ENCODE measurements at places on chromosomes 7 and 10.

DNA sequence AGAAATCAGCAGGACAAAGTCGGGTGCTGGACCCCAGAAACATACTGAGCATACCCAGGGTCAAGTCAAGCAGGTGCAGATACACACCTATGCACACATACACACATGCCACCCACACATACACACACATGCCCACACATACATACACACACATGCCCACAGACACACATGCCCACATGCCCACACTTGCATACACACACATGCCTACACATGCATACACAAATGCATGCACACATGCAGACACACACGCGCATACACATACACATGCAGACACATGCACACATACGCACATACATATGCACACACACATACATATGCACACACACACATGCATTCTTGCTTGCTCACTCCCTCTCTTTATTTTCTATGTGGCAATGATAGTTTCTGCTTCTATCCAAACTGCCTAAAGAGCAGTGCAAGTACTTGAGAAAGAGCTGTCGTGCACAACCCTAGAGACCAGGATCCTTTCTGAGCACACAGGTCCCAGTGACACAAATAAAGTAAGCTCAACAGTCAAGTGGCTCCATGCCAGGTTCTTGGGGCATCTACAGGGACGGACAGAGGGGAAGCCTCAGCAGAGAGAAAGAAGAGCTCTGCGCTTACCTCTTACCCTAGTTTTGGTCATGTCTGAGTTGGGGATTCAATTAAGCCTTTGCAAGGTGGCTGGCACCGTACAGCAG, 83.7 kb downstream of the EBF3 start:
- no peak for DNase-seq

DNA sequence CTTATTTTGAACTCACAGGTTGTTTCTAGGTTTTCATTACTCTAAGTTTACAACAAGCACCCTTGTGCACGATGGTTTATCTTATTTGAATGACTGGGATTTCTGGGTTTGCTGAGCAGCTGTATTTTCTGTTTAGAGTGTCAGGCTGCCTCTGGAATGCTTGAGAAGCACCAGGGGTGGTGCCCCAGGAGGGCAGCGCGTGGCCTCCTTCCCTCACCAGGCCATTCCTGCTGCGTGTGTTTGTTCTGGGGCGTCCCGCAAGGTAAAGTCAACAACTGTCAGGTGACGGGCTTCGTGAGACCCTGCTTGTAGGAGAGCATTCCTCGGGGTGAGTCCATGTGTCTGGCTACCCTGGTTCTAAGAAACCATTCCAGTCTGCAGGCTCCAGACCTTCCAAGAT, 54.9 kb downstream of the FAM171A1 start:
- no peak for DNase-seq

DNA sequence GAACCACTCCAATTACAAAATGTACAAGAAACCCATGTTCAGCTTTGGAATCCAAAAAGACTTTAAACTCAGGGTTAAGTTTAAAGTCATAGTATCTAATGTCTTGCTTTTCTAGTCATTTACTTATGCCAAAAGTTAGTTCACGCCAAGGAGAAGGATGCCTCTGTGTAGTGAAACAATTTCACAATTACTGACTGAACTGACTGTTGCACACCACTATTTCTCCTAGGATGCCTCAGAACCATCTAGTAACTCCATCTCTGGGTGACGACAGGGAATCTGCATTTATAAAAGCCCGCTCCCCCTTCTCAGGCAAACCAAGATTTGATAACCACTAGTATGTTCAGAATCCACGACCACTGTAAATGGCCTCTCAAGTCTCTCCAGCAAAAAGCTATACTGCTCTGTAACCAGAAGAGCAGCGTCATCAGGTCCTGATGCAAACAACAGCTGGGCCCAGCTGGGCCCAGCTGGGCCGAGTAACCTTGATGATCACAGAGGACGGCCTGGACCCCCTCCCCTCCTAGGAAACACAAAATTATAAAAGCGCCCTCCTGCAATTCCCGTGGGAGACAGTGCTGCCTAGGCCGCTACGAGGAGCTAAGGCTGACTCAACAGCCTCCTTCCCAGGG, 680 bp upstream of the ADO start:
- no peak for DNase-seq

GRCh38 chr7:81298951-81299666, 380.3 kb upstream of the SEMA3C start:
- no peak for DNase-seq

DNA sequence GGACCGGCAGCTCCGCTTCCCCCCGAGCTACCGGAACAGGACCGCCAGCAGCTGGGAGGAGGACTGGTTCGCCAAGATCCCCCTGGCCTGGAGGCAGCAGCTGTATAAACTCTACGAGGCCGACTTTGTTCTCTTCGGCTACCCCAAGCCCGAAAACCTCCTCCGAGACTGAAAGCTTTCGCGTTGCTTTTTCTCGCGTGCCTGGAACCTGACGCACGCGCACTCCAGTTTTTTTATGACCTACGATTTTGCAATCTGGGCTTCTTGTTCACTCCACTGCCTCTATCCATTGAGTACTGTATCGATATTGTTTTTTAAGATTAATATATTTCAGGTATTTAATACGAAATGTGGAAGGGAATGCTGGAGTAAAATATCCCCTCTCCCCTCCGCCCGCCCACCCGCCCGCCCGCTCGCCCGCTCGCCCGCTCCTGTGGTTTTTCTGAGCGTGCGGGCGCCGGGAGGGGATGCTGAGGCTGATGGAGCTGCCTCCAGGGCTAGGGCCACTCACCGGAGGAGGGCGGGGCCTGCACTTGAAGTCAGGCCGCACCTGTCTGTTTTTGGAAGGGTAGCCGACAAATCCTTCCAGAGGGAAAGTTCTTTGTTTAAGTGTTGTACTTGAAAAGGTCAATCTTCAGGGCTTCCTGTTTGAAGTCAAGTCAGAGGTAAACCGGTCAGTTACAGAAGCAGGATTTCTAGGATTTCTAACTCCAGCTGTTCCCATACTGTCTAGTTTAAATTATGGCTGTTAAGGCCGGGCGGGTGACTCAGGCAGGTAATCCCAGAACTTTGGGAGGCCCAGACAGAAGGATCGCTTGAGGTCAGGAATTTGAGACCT, 30.5 kb downstream of the CHST12 start:
- no peak for DNase-seq

DNA sequence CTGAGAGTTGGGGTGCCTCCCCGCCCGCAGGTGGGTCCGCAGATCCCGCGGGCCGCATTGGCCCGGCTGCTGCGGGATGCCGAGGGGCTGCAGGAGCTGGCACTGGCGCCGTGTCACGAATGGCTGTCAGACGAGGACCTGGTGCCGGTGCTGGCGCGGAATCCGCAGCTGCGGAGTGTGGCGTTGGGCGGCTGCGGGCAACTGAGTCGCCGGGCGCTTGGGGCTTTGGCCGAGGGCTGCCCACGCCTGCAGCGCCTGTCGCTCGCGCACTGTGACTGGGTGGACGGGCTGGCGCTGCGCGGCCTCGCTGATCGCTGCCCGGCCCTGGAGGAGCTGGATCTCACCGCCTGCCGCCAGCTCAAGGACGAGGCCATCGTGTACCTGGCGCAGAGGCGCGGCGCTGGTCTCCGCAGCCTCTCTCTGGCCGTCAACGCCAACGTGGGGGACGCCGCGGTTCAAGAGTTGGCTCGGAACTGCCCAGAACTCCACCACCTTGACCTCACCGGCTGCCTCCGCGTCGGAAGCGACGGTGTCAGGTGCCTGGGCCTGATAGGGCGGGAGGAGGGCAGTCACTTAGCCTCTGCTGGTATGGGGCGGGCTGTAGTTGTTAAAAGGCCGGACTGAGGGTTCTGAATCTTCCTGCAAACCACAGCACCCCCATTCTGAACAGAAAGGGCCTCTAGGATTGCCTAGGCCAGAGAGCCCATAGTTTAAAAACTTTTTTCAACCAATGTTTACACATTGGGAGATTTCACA, 1.3 kb downstream of the FBXL15 start:
- DNase-seq: no peak

DNA sequence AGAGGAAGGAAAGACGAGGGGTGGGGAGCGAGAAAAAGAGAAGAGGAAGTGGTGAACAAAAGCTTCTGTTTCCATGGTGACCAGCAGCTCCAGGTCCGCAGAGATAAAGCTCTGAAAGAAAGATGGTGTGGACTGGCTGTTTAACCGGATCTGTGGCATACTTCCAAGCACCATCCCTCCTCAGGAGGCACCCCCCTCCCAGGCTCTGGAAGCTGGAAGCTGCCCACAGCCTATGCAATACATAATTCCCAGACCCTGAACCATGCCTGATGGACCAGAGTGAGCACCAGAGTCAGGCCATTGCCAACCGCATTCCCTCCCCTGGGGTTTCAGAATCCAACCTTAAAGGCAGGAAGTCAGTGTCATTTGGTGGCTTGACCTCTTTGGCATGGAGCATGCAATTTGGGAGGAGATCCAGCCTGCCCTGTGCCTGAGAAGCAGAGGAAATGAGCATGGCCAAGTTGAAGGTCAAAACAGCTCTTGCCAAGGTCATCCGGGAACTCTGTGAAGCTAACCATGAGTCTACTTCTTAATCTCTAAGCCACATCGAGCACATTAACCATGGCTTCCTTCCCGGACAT, 22.2 kb upstream of the CPXM2 start:
- no peak for DNase-seq

- DNase-seq: no peak
Measured at GRCh38 chr7:50426280-50427045, 23.7 kb downstream of the FIGNL1 start.

GRCh38 chr7:117982071-117983055, 109.1 kb upstream of the CTTNBP2 start:
- no peak for DNase-seq

GRCh38 chr7:42627101-42627500, 284.8 kb downstream of the C7orf25 start:
- no peak for DNase-seq

GRCh38 chr7:87473986-87474385, 1.5 kb downstream of the ABCB4 start:
- DNase-seq: no peak

DNA sequence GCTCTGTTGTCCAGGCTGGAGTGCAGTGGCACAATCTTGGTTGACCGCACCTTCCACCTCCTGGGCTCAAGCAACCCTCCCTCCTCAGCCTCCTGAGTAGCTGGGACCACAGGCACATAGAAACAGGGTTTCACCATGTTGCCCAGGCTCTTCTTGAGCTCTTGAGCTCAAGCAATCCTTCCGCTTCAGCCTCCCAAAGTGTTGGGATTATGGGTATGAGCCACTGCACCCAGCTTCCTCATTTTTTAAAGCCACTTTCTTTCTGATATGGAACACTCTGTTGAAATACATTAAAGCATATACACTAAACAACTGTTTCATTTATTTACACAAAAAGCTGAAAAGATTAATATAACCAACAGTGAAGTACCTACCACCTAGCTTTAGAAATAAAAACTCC, 117.2 kb downstream of the CLEC2L start:
- no peak for DNase-seq

GRCh38 chr7:41010967-41011366, 691.9 kb downstream of the INHBA start:
- no peak for DNase-seq

GRCh38 chr7:48245751-48246472, 74.7 kb downstream of the ABCA13 start:
- DNase-seq: no peak

- peak; percentile 17 for DNase-seq
Measured at GRCh38 chr10:122911889-122912484, 1.6 kb downstream of the FAM24A start.

Data from CD4-positive, alpha-beta T cell treated with Interleukin-6 at 100 ng/mL for 8 hours (primary cell).